ENCODE measurements at places on chromosomes 7 and 10.

GRCh38 chr7:23691320-23691719, 11.3 kb downstream of the FAM221A start:
- DNase-seq: no peak

DNA sequence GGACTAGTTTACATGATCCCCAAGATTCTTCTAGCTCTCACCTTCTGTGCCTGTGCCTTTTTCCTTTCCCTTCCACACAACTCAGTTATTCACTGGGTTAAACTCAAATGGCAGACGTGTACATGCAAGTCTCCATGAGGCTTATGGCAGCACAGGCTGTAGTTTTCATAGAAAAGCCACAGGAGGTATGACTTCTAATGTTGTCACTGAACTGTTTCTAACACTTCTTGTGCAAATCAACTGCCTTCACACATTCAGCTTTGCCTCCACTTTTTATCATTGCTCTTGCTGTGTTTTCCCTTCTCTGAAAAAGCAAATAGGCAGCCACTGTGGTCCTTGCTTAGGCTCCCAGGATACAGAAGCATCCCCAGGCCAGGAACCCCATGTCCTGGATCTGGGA, 5.3 kb upstream of the GIMAP5 start:
- no peak for DNase-seq

GRCh38 chr7:98387544-98388226, 13.2 kb downstream of the BAIAP2L1 start:
- no peak for DNase-seq

- DNase-seq: peak; percentile 24
These were observed 76.1 kb downstream of the ADD3 start for GRCh38 chr10:110083884-110084283.

DNA sequence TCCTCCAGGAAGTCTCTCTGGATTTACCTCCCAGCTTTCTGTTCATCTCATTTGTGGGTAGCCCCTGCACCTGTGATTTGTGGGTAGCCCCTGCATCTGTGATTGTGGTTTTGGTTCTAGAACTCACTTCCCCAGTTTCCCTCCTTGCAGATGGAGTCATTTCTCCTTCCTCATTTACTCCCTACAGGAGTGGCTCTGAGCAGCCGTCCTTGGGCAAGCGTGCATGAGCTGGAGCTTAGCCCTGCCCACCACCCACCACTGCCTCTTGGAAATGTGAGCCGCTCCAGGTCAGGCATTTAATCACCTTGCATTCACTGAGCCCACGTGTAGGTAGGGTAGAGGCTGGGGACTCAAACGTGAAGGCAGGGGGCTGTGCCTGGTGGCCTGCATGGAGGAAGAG, 8.2 kb downstream of the COL26A1 start:
- DNase-seq: no peak

- peak; percentile 39 for DNase-seq
These were observed 620 bp downstream of the BET1 start for GRCh38 chr7:94003446-94004023.

GRCh38 chr10:12422189-12422588, 72.8 kb downstream of the CAMK1D start:
- no peak for DNase-seq

DNA sequence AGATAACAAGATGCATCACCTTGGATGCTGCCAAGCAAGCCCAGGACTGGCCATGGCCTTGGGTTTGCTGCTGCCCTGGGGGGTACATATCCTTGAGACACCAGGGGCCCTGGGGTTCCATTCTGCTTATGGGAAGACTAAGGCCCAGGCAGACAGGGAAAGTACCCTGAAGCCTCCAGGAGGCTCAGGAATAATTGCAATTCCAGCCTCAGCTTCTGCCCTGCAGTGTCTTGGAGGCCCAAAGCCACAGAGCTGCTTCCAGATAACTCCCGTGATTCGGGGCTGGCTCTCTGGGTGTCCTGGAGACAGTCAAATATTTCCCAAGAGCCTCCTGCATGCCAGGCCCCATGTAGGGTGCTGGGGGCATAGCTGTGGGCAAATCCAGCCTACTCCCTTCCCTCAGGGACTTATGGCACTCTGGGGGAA, 22.6 kb downstream of the MYL10 start:
- no peak for DNase-seq

DNA sequence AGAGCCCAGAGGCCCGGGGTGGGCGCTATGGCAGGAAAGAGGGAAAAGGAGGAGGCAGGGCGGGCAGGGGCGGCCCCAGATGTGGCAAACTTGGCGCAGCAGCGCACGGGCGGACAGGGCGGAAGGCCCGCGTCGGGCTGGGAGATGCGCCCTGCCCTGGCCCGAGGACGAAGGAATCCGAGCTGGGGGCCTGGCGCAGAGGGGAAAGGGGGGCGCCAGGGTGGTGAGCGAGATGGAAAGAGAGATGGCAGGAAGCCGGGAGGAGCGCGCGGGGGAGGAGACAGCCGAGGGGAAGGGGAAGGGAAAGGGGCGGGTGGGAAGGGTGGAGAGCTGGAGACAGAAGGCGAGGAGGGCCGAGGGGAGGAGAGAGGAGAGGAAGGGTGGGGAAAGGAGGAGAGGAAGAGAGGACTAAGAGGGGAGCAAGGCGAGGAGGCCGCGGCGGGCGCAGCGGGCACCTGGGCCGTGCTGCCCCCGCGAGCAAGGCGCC, at the start of gene MARVELD1:
Gene MARVELD1, plus strand, starts transcription at position 392 of the 487 bp plus-strand sequence. CDS start 147 bp downstream, outside the sequence.
- DNase-seq: no peak

- no peak for DNase-seq
These were observed 649.2 kb upstream of the C7orf33 start for GRCh38 chr7:147941381-147941780.

GRCh38 chr7:50147951-50148808, 55.1 kb upstream of the ZPBP start:
- no peak for DNase-seq

DNA sequence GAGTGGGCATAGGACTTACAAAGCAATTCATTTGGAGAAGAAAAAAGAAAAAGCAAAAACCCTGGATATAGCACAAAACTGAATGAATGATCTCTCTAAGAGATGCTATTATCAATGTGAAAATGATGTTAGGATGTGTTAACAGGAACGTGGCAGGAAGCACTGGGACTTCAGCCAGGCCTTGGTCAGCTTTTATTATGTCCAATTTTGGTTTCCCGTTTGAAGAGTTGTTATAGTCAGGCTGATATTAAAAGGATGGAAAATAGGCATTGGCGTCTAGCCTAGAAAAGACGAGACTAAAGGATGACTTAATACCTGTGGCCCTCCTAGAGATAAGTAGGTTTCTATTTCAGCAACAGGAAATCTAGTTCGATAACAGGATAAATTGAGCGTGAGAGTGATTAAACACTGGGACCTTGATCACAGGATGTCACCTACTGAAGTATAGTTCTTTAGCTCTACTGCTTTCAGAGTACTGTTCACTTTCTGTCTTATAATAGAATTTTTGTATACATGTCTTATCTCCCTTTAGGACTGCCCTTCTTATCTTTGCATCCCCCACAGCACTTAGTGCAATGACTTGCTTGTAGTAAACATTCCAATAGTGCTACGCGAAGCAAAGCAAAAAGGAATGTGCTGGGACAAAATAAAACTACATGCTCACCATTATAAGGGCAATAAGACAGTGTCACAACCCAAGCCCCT, 99.8 kb upstream of the AGBL3 start:
- no peak for DNase-seq

DNA sequence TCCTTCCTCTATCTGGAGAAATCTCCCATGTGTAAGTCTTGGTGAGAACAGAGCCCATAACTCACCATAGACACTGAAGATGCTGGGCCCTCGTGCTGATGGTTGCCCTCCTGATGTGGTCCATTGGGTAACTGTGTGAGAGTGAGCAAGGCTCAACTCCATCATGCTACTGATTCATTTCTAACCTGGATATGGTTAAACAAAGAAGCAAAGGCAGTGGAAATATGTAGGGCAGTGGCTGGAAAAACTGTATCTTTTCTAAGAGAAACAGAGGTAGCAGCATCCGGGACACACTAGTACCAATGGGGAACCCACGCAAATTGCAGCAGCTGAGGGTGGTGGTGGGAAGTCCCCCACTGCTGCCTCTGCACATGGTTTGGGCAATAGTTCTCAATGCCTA, 221.7 kb downstream of the KLF6 start:
- no peak for DNase-seq

DNA sequence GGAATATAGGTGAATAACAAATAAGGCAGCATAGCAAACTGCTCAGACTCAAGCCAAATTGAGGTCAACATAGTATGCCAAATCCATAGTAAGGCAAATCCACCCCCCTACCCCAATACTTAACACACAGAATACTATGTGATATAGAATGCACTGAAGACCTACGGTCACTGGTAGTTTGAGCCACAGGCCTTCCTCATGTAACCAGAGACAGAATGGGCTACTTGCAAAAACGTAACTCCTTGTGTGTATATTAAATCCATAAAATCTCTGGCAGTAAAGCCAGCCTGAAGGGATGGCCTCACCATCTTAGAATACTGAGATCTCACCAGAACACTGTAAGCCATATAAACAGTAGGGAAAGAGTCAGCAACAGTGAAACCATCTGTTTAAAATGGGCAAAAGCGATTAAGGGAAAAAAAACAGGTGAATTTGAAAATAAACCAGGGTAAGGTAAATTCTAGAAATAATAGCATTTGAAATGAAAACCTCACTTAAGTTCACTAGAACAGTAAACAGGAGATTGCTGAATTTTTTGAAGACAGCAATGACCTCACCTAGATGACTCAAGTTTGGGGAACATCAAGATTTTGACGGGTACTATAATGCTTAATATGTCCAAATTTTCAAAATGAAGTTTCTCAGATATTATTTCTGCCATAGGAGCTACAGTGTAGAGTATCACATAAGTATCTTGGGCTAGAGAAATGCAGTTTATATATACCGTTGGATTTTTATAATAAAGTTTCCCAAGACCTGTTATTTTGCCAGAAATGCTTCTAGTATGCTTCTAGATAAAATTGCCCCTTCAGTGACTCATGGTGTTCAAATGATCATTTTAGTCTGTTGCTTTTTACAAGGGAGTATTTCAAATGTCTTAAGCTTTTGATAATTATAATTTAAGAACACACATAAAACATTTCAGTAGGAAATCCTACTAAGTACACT, 13.9 kb downstream of the HNRNPA2B1 start:
- DNase-seq: no peak

- DNase-seq: peak; percentile 49
These were observed 34.4 kb downstream of the PLEKHA8 start for GRCh38 chr7:30062587-30062986.

DNA sequence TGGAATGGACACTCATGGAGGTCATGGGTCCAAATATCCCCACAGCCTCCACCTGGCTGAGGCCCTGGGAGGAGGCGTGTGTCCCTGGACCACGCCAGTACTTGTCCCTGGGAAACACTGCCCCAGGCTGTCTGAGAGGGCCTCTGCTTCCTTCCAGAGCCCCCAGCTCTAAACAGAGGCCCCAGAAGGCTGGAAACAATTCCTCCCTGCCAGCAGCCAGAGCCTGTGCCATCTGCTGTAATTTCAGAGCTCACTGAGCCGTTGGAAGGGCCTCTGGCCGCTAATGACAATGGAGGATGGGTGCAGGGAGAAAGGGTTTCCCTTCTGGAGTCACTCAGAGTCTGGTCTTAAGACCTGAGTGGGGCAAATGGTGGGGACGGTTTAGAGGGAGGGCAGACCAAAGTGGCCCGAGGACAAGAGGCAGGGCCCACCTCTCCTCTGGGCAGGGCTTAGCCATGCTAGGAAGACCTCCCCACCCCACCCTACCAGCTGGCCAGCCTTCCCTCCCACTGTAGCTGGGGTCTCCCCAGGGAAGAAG, 7.1 kb downstream of the CHAT start:
- DNase-seq: no peak

GRCh38 chr10:58718596-58718995, 205.9 kb downstream of the BICC1 start:
- no peak for DNase-seq

GRCh38 chr10:101032637-101033224, 1.7 kb downstream of the SFXN3 start:
- DNase-seq: peak; percentile 53

- DNase-seq: no peak
These were observed 446.2 kb upstream of the MGMT start for GRCh38 chr10:129020651-129021330.

GRCh38 chr7:121541457-121541856, 145.3 kb upstream of the FAM3C start:
- no peak for DNase-seq

GRCh38 chr10:74752371-74753040, 73.9 kb upstream of the KAT6B start:
- DNase-seq: no peak

DNA sequence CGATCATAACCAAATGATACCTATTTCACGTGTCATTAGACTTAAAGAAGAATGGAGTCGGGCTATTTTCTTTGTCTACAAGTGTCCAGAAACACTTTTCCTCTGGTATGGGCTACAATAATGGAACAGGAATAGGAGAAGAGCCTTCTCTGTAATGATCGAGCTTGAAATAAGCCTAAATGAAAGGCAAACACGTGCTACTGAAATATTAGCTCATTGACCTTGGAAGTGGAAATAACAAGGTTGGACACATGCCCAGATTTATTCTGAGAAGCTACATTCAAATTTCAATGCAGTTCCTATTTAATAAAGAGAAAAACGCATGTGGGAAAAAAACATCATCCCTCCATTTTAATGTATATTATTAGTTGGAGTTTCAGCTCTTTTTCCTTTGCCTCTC, 254.7 kb upstream of the PTER start:
- no peak for DNase-seq

GRCh38 chr10:79994556-79994955, 45.7 kb upstream of the SFTPD start:
- DNase-seq: no peak

GRCh38 chr10:30114881-30115625, 55.7 kb upstream of the JCAD start:
- no peak for DNase-seq

- DNase-seq: no peak
These were observed 348.3 kb downstream of the GPR158 start for GRCh38 chr10:25522946-25523608.

DNA sequence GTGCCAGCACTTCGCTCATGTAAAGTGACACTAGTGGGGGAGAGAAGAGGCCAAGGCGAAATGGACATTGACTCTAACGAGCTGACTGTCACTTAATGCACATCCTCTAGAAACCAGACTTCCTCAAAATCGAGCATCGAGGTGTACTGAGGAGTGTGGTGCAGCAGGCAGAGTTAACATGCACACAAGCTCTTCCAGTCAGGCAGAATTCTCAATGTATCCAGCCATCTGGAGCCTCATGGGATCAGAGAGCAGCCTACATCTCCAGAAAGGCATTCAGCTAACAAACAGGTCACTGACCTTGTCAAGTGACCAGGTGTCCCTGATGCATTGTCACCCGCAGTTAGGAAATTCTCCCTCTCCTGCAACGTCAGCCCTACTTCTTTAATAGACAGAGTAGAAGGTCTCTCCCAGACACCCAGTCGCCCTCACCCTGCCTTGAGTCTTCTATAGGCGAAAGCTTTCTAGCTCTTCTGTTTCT, 259.8 kb upstream of the AOAH start:
- DNase-seq: no peak

DNA sequence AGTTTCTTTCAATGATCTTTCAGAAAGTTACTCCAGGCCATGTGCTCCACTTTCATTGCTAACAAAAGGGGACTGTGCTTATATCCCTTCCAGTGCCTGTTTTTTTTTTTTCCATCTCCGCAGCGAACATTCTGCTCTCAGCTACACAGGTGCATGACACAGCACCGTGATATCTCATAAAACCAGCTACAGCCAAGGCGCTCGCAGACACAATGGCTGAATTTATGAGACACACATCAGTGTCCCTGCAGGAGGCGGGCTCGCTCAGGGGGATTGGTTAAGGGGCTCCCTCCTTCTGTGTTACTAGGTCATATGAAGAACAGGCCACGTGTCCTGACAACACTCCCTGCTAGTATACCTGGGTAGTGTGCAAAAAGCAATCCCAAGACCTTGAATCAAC, 245.5 kb downstream of the SKAP2 start:
- DNase-seq: no peak

- no peak for DNase-seq
These were observed 38.1 kb downstream of the FAM107B start for GRCh38 chr10:14736600-14737081.

Data from KG1 (cell line).